BE2C (cell line): ENCODE measurements at places on chromosomes 12 and 14.

DNA sequence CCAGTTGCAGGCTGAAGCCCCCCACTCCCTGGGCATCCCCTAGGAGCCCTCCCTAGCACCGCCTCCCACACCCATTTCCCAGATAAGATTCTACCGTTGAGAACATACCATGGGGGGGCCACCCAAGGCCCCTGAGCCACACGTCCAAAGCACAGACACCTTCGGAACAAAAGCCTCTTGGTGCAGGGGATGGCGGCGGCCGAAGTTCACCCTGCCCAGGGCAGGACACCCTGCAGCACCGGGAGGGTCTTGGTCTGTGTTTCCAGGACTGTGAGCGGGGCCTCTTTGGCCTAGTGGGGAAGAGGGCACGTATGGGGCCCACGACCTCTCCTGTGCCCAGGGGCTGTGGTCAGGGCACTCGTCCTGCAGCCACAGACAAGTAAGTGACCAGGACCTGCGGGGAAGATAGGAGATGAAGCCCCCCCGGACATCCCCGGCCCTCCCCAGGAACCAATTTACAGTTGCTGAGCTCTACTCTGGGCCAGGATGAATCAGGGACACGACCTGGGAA lies 154.3 kb upstream of the C14orf180 start:
- no peak for DNase-seq

DNA sequence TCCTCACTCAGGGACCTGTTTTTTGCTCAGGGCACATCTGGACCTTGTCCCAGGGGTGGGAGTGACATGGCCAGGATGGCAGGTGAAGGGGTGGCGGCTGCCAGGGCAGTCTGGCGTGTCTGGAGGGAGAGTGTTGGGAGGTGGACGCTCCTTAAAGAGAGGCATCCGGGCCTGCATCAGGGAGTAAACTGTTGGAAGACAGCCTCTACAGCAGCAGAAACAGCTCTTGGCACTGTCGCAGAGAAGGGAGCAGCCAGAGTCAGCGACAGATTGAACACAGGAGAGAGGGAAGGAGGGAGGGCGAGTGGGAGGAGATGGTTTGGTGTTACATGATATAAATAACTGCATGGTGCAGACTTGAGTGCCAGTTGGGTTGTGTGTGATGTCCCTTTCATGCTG lies 52.8 kb downstream of the IGF1 start:
- no peak for DNase-seq

GRCh38 chr14:35113308-35113950 lies 8.4 kb downstream of the PPP2R3C start:
- DNase-seq: no peak

- no peak for DNase-seq
These were observed 213.1 kb upstream of the RTL1 start for GRCh38 chr14:101116486-101117130.

DNA sequence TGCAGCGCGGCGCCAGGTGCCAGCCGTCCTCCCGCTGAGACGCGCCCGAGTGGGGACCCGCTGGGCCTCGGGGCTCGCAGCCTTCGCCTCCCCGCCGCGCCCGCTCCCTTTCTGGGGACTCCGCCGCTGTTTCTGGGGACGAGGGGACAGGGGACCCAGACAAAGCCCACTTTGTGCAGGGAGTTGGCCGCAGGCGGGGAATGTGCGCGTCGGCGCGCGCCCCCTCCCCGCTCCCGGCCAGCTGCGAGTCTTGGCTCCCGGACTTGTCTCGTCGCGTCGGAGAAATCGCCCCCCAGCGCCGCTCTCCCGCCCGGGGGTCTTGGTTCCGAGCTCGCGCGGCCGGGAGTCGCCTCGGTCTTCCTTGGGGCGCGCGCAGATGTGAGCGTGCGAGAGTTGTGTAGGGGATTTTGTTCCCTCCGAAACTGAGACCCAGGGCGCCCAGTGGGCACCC lies 717 bp downstream of the VASH1 start:
- no peak for DNase-seq
